ENCODE measurements at places on chromosomes 4 and X. TPM values are rescaled to one million over a fixed set of nuclear protein-coding genes. Genes with fewer than 3 reads are reported as not detected.

Gene CNGA1
- total RNA-seq, result 3.3 TPM

Gene XPNPEP2
- 2.0 TPM for total RNA-seq

Gene TMEM156
- total RNA-seq, result 3.3 TPM

Gene OPN1MW
- not detected for total RNA-seq

Gene CENPVL2
- total RNA-seq, result 0.17 TPM

Gene SOX3
- total RNA-seq, result not detected

Gene FMR1NB
- total RNA-seq, result not detected

GRCh38 chr4:112633477-112634235 lies 3.1 kb downstream of the ZGRF1 start:
- no peak for DNase-seq

DNA sequence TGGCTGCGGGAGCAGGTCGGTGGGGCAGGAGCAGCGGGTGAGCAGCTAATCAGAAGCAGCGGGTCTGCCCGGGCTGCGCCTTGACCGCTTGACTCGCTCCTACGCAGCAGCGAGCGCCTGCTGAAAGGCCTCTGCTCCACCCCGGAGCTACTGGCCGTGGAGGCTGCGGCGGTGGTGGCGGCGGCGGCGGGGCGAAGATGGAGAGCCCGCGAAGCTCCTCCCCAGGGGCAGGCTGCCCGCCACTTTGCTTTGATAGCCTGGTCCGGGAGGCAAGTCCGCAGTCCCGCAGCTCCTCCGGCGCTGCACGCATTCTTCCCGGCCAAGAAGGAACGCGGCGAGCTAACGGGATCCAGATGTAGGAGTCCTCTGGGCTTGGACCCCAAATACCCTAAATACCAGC lies 36.7 kb downstream of the PJA1 start:
- no peak for DNase-seq

DNA sequence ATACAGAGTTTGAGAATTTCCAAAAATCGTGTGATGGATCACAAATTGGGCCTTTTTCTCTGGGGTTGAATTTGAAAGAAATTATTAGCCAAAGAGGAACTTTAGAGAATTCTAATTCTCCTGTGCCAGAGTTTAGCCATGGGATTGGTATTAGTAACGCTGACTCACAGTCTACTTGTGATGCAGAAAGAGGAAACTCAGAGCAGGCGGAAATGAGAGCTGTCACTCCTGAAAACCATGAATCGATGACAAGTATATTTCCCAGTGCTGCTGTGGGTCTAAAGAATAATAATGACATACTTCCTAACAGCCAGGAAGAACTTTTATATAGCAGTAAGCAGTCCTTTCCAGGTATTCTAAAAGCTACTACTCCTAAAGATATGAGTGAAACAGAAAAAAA lies 64.9 kb downstream of the N4BP2 start:
- no peak for DNase-seq

DNA sequence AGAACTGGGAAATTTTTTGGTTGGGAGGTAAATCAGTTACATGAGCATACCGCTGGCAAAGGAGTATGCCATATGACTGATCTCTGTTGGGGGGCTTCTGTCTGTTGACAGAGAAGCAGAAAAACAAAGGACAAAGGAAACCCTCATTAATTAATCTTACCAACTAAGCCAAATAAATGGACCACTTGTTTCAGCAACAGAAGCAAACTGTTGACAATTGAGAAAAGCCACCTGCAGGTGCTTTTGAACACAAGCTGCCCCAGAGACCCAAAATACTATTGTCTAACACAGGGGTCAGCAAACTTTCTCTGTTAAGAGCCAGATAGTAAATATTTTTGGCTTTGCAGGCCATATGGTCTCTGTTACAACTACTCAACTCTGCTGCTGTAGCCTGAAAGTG lies 7.0 kb upstream of the FRYL start:
- DNase-seq, result no peak

GRCh38 chr4:88629826-88630225 lies 37.5 kb downstream of the HERC3 start:
- no peak for DNase-seq

DNA sequence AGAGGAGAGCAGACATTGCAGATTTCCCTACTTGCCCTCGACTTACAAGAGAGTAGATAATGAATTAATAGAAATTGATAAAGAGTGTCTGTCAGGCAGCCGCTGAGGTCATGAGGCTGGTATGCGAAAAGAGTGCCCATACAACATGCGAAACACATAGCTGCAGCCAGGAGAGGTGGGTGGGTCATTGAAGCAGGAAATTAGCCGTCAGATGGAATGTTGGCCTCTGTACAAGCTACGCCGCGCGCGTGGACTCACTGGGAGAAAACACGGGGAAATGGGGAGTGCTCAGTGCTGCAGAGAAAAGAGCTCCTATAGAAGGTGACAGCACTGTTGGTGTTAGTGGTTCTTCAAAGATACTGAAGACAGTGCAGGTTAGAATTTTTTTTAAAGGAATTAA lies 125.1 kb downstream of the RAPGEF2 start:
- peak; percentile 87 for DNase-seq

GRCh38 chrX:88170553-88170952 lies 576.5 kb upstream of the CPXCR1 start:
- no peak for DNase-seq

- DNase-seq, result no peak
Measured at GRCh38 chrX:51860679-51861078, 32.7 kb upstream of the MAGED1 start.

GRCh38 chr4:173432430-173432829 lies 33.5 kb upstream of the SCRG1 start:
- DNase-seq, result no peak

Measured in mucosa of gallbladder (tissue), 1 donor.